ENCODE measurements at places on chromosomes 5 and 9.

GRCh38 chr5:108028412-108028811, 353.5 kb downstream of the FBXL17 start:
- no peak for DNase-seq

DNA sequence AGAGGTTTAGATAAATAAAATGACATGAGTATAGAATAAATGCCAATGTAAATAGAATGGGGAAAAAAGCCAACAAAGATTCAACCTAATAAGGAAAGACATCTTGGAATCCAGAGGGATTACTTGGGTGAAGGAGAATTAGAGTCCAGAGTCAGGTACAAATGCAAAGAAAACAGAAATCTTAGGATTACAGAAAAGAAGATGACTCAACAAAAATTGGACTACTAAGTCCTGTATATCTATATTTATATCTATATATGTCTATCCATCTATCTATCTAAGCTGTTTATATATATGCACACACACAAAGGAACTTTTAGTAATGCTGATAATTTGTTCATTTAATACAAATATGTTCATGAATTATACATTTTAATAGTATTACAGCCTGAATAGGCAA, 27.6 kb downstream of the FAM174A start:
- DNase-seq: no peak

- DNase-seq: peak; percentile 35
Measured at GRCh38 chr9:88076286-88077070, 61.8 kb downstream of the SPATA31C2 start.

- no peak for DNase-seq
Measured at GRCh38 chr9:114789006-114789405, 16.8 kb downstream of the TNFSF15 start.

- no peak for DNase-seq
Measured at GRCh38 chr9:18666986-18667772, 193.2 kb downstream of the ADAMTSL1 start.

DNA sequence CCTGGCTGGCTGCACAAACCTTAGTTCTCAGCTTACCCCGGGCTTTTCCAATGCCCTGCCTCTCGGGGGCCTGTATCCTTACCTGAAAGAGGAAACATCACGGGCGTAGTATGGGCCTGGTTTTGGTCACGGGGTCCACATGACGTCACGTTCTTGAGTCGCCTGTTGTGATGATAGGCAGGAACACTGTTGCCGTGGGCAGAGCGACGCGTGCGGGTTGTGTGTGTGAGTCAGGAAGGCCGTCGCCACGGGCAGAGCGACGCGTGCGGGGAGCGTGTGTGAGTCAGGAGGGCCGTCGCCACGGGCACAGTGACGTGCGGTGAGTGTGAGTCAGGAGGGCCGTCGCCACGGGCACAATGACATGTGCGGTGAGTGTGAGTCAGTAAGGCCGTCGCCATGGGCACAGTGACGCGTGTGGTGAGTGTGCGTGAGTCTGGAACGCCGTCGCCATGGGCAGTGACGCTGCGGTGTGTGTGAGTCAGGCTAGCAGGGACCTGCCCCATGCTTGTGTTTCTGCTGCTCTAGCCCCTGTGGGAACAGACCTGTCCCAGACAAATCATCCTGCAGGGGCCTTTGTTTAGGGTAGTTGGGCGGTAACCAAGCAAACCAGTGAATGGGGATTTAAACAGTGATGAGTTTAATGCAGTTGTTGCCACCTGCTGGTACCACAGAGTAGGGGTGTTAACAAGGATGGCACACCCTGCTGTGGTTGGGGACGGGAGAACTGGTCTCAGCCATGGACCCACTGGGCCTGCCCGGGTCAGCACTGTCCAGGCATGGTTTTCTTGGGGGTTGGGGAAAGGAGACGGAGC, 19.8 kb downstream of the TRIP13 start:
- no peak for DNase-seq

DNA sequence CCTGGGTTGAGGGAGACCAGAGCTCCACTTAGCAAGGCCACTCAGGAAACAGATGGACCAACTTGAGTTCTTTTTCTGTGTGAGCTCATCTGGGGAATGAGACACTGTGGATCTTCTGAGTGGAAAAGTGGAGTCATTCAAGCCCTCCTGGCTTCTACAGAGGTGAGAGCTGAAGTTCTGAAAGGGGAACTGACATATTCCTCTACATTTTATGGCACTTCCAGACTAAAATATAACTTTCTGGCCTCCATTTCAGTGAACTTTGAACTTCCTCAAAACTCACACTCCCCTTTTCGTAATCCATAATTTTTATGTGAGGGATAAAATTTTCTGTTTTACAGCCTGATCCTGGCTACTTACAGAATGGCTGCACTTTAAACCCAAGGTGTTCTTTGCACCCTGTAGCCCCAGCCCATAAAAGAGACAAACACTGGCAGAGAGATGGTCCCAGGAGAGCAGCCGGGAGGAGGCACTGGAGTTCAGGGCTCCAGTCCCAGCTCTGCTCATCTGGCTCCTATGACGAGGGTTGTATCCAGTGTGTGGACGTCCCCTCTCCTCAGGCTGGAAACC, 10.8 kb downstream of the SPAAR start:
- no peak for DNase-seq

Measured in HuH-7.5 (cell line).